ENCODE measurements at places on chromosomes 7 and 10.

GRCh38 chr7:157895520-157896375, 558.9 kb downstream of the DNAJB6 start:
- peak; percentile 53 for DNase-seq

DNA sequence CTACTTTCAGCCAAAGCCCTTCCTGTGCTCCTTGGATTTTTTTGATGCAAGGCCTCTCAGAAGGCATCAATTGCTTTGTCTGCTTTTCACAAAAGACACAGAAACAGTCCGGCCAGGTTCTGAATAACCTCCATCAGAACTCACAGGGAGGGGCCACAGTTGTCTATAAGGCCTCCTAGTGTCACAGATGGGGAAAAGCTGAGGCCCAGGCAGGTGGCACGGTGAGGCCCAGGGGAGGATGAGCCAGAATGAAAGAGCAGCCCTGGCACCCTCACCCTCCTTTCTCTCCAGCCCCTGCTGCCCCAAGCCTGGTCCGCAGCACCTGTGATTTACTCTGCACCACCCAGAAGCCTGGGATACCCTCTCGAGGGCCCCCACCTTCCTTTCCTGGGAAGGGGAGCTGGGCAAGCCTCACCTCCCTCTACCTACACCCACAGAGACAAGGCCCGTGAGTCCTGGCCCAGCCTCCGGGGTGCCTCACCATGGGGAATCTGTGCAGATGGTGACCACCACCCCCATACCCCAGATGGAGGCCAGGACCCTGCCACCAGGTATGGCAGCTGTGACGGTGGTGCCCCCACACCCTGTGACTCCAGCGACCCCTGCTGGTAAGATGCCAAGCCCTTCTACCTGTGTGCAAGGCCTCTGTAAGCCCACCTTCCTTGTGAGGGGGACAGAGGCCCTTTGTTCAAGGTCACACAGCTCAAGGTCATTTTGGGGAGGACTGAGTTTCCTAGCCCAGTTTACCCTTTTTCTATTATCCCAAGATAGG, 26.2 kb upstream of the ZNF467 start:
- DNase-seq: no peak

DNA sequence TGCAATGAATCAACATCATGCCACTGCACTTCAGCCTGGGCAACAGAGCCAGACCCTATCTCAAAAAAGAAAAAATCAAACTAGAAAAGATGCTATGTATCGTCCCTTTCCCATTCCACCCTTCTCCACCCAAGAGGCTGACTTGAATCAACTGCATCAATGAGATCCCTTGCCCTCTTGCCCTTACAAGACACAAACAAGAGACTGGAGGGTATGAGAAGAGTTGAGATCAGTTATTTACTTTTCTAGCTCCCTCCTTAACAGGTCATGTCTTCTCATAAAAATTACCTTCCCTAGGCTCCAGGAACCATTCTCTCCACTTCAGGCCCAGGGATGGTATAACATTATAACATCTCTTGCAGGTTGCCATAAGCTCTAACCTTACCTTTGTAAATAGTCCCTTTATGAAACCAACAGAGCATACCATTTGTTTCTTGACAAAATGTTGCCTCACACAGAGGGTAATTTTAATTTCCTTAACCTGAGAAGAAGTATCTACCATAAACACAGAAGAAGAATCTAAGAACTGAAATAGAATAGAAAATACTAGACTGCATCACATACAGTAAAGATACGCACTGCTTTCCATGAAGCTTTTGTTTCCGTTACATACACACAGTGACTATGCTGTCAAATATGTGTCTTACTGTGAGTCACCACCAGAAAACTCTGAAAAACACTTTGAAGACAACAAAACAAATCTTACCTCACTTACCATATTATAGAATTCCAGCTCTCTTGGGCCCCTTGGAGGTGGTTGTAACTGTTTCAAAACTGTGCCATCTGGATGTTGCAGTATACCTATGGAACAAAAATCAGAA, 30.5 kb downstream of the IPMK start:
- DNase-seq: no peak

GRCh38 chr10:22670788-22671187, 43.6 kb downstream of the PIP4K2A start:
- DNase-seq: no peak

DNA sequence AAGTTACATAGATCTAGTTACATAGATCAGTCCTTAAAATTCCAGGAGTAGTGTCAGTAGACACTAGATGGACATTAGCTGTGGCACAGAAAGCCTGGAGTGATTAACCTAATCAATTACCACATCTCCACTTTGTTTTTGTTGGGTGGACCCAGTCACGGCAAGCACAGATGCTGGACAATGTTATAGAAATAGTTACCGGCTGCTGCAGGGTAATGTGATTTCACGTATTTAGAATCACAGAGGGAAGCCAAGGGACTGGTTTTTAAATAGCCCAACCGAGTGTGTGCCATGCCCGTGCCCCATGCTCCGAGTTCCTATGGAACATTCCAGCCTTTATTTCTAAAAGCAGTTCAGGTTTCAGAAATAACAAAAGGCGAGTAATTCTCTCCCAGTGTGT, 2.8 kb downstream of the LGI1 start:
- no peak for DNase-seq

DNA sequence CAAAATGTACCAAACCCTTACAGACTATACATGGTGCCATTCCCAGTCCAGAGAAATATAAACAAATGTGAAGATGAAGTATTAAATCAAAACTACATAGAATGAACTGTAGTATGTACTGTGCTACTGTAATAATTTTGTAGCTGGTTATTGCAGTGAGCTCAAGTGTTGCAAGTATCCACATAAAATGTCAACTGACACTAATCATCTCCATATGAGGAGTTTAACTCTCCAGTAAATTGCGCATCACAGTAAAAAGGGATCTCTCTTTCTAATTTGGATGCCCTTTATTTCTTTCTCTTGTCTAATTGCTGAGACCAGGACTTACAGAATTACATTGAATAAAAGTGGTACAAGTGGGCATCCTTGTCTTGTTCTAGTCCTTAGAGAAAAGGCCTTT, 165.5 kb downstream of the CPED1 start:
- DNase-seq: no peak

- no peak for DNase-seq
Measured at GRCh38 chr10:109845308-109845707, 78.0 kb downstream of the XPNPEP1 start.

DNA sequence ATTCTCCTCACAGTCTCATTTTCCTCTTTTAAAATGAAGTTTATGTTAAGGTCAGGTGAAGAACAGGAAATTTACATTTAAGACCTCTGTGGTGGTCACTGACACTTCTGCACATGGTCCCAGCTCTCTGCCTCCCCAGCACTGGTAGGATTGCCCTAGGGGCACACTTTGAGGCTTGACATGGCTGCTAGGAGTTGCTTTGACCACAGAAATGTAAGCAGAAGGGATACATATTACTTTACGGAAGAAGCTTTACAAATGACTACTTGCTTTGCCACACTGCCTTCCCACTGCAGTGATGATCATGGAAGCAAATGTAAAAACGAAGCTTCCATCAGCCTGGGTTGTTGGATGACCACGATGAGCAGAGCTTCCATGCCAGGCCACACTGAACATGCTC, 53.1 kb upstream of the RSU1 start:
- no peak for DNase-seq

- no peak for DNase-seq
Measured at GRCh38 chr10:22662733-22663330, 51.5 kb downstream of the PIP4K2A start.

GRCh38 chr7:157022681-157023588, 12.5 kb upstream of the MNX1 start:
- peak; percentile 39 for DNase-seq

- DNase-seq: no peak
Measured at GRCh38 chr7:1112109-1112508, 24.2 kb downstream of the GPER1 start.

DNA sequence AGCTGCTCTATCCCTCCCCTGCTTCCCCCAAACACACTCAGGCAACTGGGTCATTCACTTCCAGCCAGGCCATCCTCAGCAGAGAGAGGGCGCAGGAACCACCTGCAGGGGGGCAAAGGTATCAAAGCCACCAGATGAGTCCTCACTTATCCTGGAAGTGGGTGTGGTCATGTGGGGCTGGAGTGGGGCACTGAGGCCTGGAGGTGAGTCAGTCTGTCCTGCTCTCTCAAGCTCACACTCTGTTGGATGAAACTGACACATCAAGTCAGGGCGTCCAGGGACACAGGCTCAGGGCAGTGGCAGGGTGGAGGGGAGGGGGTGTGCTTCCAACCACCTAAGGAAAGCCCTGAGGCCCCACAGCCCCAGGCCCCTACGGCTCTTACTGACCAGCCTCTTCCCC, 8.0 kb upstream of the ELFN1 start:
- peak; percentile 55 for DNase-seq

DNA sequence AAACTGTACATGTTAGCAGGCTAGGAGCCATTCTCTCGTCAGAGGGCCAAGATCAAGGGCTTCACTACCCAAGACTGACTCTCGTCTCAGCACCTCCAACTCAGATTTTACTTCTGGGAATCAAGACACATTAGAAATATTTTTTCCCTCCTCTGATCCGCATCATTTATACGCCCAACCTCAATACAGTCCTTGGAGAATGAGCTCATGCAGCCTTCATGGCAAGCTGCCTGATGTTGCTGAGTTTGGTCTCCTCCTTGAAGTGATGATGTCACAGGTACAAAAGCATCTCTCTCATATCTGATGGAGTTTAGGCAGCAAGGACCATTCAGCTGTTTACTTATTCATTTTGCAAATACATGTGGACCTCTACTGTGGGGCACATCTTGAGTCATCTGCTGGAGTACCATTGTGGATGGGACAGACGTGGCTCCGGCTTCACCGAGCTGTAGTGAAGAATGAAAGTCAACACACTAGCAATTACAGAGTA, 114.0 kb downstream of the BMPER start:
- DNase-seq: no peak

DNA sequence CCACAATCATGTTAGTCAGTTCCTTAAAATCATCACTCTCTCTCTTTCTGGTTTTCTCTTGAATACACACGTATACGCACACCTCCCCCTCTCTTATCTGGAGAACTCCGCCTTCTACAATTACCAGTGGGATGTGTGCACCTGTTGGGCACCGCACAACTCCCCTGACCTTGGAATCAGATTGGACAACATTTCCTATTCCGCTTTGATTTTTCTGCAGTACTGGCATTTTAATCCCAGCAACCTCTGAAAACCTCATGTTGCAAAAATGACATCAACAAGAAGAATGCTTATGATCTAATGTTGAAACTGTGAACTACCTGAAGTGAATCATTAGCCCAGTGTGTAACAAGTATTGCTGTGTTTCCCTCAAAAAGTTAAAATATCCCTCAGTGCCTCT, 109.6 kb downstream of the KIAA1217 start:
- no peak for DNase-seq

DNA sequence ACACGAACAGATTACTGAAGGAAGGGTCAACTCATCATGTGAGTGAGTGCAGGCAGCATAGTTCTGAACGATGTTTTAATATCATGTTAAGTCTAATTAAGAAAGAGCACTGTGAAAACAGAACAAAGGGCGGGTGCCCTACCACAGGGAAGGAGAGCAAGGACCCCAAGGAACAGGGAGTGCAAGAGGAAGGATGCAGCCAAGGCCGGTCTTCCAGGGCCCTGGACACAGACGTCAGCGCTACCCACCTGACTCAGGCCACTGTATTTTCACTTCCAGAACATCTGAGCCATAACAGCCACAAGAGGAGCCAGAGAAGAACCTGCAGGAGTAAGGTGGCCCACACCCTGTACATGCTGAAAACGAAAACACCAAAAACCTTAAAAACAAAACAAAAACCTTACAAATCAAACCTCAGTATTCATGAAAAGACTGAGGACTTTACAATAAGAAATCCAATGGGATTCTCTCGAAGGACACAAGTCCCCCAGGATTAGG, 506.1 kb upstream of the AKR1E2 start:
- no peak for DNase-seq

DNA sequence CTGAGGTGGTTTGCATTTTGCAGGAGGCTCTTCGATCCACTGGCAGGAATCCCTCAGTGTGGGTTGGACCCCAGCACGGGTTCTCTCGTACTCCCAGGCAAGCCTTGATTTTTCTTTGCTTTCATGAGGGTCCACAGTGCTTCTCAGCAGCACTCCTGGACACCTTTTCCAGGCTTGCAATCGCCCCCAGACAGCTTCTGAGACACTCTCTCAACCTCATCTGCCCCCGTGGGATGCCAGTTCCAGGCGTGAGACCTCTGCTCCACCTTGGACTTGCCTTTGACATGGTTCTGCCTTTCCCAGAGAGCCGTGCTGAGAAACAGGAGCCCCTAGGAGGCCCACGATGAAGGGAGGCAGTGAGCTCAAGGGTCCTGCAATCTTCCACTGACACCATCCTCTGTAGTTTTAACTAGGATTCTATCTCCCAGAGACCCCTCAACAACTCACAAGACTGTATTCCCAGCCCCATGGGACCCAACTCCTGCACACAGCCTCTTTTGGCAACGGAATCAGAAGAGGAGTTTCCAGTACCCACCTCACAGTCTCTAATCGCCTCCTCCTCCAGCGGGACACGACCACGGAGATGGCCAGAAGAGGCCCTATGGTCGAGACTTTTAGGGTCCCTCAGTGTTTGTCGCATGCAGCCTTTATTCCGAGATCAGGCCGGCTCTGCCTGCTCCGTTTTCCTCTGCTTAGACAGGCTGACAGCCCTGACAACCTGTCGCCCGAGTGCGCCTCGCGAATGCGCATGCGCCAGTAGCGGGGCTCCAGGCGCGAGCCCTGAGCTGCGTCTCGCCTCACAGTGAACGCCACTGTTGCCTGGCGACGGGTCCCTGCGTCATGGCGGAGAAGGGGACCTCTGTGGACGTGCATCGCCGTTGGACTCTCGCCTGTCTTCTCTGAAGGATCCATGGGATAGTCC, 26.0 kb upstream of the ZNF273 start:
- peak; percentile 68 for DNase-seq

DNA sequence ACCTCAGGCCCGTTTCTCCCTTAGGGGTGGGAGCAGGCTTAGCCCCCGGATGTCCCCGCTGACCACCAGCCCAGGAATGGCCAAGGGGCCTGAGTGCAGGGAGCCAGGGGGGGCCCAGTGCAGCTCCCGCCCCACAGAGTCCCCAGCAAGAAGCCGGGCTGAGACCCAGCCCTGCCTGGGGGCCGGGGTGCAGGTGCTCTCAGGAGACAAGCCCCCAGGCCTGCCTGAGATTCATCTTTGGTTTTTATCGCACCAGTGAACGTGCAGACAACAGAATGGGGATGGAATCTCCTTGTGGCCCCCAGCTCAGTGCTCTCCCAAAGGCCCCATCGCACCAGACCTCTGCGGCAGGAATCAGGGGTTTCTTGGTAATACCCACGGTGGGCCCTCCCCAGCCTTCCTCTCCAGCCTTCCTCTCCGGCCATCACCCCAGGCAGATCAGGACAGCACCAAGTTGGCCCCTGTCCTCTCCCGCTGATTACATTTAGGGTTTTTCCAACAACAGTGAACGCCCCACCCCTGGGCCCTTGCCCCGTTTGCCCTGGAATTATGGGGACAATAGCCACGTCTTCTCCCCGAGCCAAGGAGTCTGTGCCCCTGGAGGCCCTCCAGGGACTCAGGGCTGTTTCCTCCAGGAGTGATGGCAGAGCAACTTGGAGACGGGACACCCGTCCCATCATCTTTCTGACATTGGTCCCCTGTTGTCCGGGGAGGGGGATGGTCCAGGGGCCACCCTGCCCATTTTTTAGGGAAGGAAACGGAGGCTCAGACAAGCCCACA, 22.4 kb downstream of the ADAP1 start:
- DNase-seq: peak; percentile 52

- no peak for DNase-seq
Measured at GRCh38 chr7:47659664-47660462, 78.0 kb upstream of the TNS3 start.
